ENCODE measurements at places on chromosomes 3 and 15.

- no peak for DNase-seq
These were observed 106.5 kb upstream of the SLC4A7 start for GRCh38 chr3:27590437-27591298.

GRCh38 chr15:29105151-29105854 lies 164.3 kb downstream of the NSMCE3 start:
- DNase-seq, result no peak

DNA sequence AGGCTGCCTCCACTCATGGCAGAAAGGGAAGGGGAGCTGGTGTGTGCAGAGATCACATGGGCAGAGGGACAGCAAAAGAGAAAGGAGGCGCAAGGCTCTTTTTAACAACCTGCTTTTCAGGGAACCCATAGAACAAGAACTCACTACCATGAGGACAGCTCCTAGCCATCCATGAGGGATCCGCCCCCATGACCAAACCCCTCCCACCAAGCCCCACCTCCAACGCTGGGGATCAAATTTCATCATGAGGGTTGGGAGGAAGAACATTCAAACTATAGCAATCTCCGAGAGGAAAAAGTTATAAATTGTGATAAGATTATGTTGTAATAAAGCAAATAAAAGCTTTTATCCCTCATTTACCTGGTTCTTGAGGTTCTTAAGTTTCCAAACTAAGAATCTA lies 84.7 kb upstream of the LMCD1 start:
- DNase-seq, result no peak

GRCh38 chr15:99015698-99016568 lies 8.3 kb upstream of the PGPEP1L start:
- no peak for DNase-seq

DNA sequence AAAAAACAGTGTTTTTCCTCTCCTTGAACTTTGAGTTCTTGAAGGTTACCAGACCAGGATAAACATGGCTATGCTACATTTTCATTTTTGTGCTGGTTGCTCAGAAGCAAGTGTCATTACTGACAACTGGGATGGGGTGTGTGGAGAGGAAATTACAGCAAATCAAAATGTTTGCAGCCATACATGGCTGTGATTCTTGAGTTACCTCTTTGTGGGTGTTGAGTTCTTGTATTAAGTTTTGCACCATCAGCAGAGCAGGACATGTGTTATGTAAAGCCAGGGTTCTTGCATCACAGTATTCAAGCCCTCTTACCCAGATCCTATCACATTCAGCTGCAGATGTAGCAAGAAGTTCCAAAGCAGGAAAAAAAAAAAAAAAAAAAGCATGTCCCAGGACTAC lies 53.9 kb upstream of the ATOSA start:
- DNase-seq, result no peak

- DNase-seq, result no peak
These were observed 48.7 kb downstream of the BFSP2 start for GRCh38 chr3:133448478-133449122.

GRCh38 chr3:111800472-111800871 lies 58.6 kb upstream of the PHLDB2 start:
- DNase-seq, result no peak

DNA sequence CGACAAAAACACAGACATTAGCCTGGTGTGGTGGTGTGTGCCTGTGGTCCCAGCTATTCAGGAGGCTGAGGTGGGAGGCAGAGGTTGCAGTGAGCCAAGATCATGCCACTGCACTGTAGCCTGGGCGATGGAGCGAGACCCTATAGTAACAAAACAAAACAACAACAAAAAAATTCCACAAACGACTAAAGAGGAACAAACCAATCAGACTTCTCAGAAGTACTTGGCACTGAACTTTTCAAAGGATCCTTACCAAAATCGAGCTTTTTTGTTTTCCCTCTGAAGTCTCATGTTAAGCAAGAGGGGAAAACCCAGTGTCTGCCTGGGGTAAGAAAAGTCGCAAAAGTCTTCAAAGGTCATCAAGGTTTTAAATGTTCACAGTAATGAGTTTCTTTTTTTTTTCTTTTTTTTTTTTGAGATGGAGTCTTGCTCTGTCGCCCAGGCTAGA lies 30.1 kb upstream of the TFRC start:
- DNase-seq, result no peak

- no peak for DNase-seq
These were observed 62.3 kb downstream of the DHX30 start for GRCh38 chr3:47865192-47865591.

- no peak for DNase-seq
These were observed 48.7 kb downstream of the VGLL3 start for GRCh38 chr3:86942206-86942605.

DNA sequence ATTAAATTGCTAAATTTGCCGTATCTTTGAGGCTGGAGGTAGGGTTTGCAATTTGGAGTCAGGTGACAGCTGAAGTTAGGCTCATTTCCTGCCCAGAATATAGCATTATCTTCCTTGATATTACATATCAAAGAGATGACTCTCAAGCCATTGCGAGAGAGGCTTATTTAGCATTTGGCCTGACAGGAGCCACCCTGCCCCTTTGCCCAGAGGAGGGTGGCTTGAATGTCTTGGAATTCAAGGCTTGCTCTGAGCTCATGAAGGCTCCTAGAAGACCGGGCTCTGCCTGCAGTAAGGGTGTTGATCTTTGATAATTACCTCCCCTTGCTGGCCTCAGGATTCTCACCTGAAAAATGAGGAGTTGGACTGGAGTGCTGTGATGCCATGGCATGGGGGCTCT lies 251.4 kb upstream of the C2CD4B start:
- no peak for DNase-seq

DNA sequence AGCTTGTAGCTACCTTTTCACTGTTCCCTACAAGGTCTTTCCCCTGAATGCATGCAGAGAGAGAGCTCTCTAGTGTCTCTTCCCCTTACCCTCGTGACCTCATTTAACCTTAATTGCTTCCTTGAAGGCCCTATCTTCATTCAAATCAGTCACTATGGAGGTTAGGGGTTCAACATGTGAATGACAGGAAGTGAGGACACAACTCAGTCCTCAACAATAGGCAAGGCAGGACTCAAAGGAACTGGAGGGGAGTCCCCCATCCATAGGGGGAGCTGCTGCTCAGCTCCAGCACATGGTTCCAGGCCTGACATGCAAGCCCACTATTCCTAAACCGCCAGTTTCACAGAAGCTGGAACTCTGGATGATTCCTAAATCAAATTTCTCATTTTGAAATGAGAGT lies 33.8 kb upstream of the GYG1 start:
- no peak for DNase-seq

DNA sequence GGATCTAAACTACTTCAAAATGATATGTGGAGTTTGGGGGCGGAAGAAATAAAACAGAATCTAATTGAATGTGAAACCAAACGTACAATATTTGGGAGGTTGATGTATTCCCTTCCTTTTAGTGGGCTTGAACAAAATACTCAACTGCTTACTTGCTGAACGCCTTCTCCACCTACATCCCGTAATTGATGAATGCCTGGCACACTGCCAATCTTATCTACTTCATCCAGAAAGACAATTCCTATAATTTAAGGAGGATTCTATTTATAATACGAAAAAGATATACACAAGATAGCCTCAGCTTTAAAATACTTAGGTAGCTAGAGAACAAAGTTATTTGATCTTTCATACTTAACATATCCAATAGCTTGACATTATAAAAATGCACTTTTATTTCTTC lies 23.1 kb upstream of the PDCD7 start:
- no peak for DNase-seq

DNA sequence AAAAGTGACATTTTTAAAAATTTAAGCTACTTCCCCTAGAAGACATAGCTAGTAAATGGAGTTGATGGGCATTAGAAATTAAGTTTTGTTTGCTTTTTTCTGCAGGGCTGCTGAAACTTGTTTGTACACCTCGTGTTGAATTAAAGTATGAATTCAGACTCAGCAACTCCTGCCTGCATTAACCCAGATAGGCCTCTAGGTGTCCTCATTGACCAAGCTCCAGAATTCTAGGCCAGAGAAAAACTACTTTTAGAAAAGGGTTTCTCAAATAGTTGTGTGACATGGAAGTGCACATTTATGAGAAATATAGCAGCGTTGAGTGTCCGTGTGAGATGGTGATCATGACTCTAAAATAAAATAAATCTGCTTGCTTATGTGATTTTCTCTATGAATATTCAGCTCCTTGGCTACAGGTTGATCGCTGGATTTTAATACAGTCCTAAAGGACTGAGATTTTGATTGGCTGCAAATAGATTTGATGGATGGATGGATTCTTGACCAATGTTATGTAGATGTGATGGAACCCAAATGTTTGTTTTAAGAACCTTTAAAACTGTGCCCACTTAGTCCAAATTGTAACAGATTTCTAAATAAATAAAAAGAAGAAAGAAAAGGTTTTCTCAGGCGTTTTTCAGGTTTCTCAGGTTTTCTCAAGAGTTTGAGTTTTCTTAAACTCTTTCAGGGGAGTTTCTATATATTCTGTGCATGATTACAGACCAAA lies 39.4 kb upstream of the LMOD3 start:
- no peak for DNase-seq

- DNase-seq, result no peak
These were observed 49.7 kb upstream of the GOLGA6B start for GRCh38 chr15:72604794-72605193.

DNA sequence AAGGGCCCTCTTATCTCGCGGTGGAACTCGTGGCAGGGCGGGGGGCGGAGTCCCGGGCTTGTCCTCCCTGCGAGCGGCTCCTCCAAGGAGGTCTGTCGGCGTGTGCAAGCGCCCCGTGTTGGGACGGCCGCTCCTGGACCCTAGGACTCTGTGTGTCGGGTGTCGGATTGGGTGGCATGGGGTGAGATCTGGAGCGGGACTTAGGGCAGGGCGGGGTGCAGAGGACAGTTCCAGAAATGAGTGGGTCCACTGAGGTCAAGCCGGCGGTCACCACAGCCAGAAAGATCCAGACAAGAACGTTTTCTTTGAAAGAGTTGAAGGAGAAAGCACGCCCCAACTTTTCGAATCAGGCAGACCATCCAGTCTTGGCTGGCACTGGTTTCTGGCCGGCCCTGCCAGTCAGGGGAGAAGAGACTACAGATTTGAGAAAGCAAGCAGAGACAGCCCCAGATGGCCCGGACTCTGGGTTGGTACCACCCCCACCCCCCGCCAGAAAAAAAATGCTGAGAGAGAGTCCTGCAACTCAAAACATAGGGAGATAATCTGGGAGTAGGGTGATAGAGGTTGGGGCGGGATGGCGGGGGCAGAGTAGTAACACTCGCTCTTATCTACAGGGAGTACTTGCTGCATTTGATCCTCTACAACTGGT lies 784 bp upstream of the CISH start:
- DNase-seq, result no peak

DNA sequence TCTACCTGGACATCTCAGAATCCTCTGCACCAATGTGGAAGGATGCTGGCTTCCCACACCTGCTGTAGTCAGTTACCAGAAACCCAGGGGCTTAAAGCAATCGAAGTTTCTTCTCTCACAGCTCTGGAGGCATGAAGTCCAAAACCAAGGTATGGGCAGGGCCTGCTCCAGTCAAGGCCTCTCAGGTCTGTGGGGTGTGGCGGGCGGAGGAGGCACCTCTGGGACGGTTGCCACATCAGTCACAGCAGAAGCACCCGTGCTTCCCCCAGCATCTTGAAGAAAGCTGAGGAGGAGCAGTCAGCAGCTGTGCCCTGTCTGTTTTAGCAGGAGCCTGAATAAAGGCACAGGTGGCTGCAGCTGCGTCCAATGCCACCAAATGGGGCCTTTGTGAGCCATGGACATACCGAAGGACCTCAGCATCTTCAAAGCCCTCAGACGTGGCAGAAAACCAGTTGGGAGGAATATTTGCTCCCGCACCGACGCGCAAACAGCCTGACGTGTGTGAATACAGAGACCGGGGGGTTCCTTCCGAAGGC lies 68.9 kb downstream of the TFRC start:
- no peak for DNase-seq

DNA sequence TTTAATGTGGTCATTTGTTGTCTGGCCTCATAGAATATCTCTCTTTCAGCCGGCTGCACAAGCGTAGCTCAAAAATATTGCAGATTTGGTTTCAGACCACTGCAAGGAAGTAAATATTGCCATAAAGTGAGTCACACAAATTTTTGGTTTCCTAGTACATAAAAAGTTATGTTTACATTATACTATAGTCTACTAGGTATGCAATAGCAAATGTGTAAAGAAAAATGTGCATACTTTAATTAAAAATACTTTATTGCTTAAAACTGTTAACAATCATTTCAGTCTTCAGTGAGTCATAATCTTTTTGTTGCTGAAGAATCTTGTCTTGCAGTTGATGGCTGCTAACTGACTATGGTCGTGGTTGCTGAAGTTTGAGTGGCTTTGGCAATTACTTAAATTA lies 425.1 kb upstream of the ROBO1 start:
- DNase-seq, result no peak

DNA sequence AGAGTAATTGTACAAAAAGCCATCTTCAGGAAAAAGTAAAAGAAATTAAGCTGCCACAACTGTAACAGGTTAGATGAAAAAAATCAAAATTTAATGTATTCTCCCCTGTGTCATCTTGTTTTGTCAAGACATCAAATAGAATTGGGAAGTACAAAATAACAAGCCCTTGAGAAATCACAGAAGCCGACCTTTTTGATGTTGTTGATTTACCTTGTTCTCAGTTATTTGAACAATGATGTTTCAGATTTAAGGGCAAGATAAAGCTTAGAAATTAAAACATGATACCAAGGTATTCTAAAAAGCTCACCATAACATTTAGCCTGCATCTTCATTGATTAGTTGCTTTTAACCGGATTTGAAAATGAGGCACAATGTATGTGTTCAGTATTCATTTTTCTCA lies 523.0 kb downstream of the FOXP1 start:
- DNase-seq, result no peak

DNA sequence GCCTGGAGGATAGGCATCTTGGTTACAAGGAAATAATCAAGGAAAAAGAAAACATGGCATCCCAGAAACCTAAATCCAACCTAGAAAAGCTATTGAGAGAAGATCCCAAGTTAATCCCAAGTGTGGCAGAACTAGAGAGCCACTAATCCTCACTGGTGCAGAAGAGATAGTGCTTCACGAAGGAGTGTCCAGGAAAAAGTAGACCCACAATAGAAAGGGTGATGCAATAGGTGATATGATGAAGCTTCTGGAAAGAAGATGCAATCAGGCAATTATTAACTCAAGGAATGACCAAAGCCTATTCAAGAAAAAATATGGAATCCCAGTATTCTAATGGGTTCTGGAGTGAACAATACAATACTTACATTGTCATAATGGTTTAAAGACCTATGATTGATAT lies 95.2 kb downstream of the AQP9 start:
- no peak for DNase-seq

DNA sequence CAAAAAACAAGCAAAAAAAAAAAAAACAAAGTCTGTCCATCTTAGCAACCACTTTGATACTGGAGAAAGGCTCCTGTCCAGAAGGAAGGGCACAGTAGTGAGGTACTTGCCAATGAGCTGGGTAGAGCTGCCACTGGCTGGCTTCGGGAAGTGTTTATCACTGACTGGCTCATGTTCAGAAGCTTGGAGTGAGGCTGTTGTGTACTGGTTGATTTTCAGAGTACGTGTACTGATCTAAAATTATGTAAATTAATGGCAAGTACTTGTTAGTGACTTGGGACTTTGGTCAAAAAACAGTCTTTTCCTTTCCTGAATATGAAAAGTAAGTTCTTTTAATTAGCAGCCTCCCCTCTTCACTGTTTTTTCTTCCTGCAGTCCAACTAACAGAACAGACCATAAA lies 979 bp upstream of the ZNF621 start:
- DNase-seq, result no peak

- DNase-seq, result no peak
These were observed 15.1 kb upstream of the ARHGAP31 start for GRCh38 chr3:119279101-119279554.
